ENCODE measurements at places on chromosomes 12 and 14. TPM values are rescaled to one million over a fixed set of nuclear protein-coding genes. Genes with fewer than 3 reads are reported as not detected.

The SIX6 gene
- total RNA-seq = not detected

The CELA1 gene
- not detected for total RNA-seq

The CMAS gene
- total RNA-seq = 31.3 TPM

The ZNF140 gene
- 17.6 TPM for total RNA-seq

The EFS gene
- 46.6 TPM for total RNA-seq

The MYF5 gene
- not detected for total RNA-seq

The TRIM9 gene
- 5.4 TPM for total RNA-seq

The PWP1 gene
- total RNA-seq = 26.5 TPM

The GLT8D2 gene
- 44.8 TPM for total RNA-seq

The AQP5 gene
- 0.71 TPM for total RNA-seq

The OR4K13 gene
- total RNA-seq = not detected

The MYO1H gene
- not detected for total RNA-seq

The ST8SIA1 gene
- total RNA-seq = 5.5 TPM

The HOXC6 gene
- total RNA-seq = 35.3 TPM

The TMCC3 gene
- total RNA-seq = 24.9 TPM

The PMCH gene
- not detected for total RNA-seq

The SNAPC1 gene
- total RNA-seq = 5.9 TPM

The PRB2 gene
- not detected for total RNA-seq

The CNTN1 gene
- 83.8 TPM for total RNA-seq

The SELPLG gene
- total RNA-seq = 12.3 TPM

The TTC9 gene
- 11.1 TPM for total RNA-seq

The TMPRSS12 gene
- total RNA-seq = not detected

The SSTR1 gene
- 4.1 TPM for total RNA-seq

The RNASE2 gene
- total RNA-seq = 3.7 TPM

The CLEC4C gene
- not detected for total RNA-seq

The HAL gene
- total RNA-seq = 2.1 TPM

The ANKS1B gene
- 20.8 TPM for total RNA-seq

The DDX23 gene
- 60.2 TPM for total RNA-seq

The MANSC4 gene
- not detected for total RNA-seq

The KCNC2 gene
- not detected for total RNA-seq

The CCDC177 gene
- not detected for total RNA-seq

The KRT78 gene
- total RNA-seq = not detected

The LRRC9 gene
- not detected for total RNA-seq

The C12orf54 gene
- total RNA-seq = 2.4 TPM

The CTDSP2 gene
- total RNA-seq = 202 TPM
